A549 treated with Mapracorat at 1 μM for 4 hours (cell line): ENCODE measurements at places on chromosomes 2 and 18. TPM values are rescaled to one million over a fixed set of nuclear protein-coding genes. Genes with fewer than 3 reads are reported as not detected.

The ZFAND2B gene
- 17.4 to 22.2 TPM (median 21.2 TPM) in 5 replicates for total RNA-seq

The FTCDNL1 gene
- total RNA-seq: 2.8 to 3.5 TPM (median 2.9 TPM) in 5 replicates

The STPG4 gene
- total RNA-seq: not detected in 5 replicates

The MC4R gene
- not detected in 5 replicates for total RNA-seq

The TCF7L1 gene
- 7.8 to 10.4 TPM (median 9.9 TPM) in 5 replicates for total RNA-seq

The LIPG gene
- 0.16 to 0.41 TPM (median 0.21 TPM) in 5 replicates for total RNA-seq

The GAL3ST2 gene
- 0.15 to 0.42 TPM (median 0.25 TPM) in 5 replicates for total RNA-seq

The NR4A2 gene
- total RNA-seq: 1.4 to 3.0 TPM (median 2.1 TPM) in 5 replicates

The CCDC102B gene
- 0.39 to 0.71 TPM (median 0.49 TPM) in 3 of 5 replicates, not detected in the others for total RNA-seq

The FIGN gene
- total RNA-seq: 2.0 to 2.4 TPM (median 2.3 TPM) in 5 replicates
